ENCODE measurements at places on chromosomes 11 and 22. TPM values are rescaled to one million over a fixed set of nuclear protein-coding genes. Genes with fewer than 3 reads are reported as not detected.

Gene FAM118A
- total RNA-seq: 159 TPM

Gene FOLH1
- total RNA-seq: not detected

Gene HTATIP2
- total RNA-seq: 9.8 TPM

Gene MIOX
- not detected for total RNA-seq
